ENCODE measurements at places on chromosomes 12 and 14.

DNA sequence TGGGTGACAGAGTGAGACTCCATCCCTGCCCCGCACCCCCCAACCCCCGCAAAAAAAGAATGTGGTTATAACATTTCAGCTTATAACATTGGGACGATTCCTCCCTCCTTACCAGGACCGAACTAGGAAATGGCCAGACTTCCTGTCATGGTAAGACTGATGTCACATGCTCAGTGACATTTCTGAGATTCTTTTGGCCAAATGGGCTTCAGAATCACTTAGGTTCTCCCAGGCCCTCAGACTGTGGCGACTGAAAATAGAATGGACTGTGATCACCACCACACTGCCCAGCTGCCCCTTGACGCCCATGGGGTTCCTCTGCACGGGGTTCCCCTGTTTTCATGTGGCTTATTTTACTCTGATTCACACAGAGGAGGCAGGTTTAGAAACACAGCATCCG lies 115.0 kb upstream of the EVL start:
- no peak for DNase-seq

DNA sequence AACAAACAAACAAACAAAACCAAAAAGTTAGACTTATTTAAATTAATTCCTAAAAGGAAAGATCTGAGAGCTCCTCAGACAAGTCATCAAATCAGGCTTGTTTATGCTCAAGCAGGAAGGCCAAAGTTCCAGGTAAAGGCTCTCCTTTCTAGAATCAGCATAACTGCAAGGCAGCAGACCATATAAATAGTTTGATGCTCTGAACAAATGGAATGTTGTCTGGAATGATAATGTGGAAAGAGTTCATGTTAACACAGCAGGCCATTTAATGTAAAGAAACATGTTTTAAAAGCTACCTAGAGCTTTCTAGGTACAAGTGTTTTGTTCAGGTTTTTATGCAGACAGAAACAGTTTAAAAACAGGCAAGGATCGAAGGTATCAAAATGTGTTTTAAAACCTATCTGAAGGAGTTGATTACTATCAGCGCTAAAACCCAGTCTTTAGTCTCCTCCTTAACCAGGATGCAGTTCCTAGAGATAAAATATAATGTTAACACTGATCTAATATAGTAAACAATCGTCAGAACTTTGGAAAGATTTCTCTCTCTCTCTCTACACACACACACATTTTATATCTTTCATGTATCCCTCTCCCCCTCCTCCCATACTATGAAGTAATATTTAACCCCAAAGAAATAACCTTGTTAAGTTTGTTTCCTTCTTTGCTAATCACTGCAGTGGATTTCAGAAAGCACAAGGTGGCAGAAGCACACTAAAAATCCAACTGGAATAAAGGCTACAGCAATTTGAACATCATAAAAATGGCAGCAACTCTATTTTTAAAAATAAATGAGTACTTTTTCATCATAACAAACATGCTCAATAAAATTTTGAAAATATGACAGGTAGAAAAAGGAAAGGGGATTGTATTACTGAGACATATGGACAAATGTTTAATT lies 135.5 kb downstream of the PAWR start:
- no peak for DNase-seq

DNA sequence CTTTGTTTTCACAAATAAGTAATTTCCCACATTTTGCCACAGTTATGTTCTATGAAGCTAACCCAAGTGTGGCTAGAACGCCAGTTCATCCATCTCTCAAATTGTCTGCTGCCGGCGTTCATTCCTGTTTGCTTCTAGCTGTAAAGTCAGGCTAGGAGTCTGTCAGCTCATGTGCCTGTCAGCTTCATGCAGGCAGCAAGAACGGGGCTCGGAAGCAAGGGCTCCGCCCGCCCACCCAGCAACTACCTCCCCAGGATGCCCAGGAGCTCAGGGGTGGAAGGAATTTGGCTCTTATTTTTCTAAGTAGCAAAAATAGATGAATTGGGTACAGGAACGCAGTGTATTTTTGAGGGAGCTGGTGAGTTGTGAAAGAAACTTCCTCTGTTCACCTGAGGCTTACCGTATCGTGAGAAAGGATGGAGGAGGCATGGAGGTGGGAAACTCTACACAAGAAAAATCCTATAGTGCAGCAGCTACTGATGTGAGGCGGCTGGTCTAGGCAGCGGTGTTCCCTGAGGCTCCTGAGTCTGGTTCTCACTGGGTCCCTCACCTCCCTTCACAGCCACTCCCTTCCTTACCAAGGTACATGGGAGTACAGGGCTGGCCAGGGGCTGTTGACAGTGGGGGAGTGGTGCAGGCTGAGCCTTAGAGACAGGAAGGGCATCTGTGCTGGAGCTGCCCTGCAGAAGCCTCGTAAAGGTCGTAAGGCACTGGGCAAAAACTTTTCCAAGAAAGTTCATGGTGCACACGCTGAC lies 54.5 kb upstream of the AMN start:
- no peak for DNase-seq

DNA sequence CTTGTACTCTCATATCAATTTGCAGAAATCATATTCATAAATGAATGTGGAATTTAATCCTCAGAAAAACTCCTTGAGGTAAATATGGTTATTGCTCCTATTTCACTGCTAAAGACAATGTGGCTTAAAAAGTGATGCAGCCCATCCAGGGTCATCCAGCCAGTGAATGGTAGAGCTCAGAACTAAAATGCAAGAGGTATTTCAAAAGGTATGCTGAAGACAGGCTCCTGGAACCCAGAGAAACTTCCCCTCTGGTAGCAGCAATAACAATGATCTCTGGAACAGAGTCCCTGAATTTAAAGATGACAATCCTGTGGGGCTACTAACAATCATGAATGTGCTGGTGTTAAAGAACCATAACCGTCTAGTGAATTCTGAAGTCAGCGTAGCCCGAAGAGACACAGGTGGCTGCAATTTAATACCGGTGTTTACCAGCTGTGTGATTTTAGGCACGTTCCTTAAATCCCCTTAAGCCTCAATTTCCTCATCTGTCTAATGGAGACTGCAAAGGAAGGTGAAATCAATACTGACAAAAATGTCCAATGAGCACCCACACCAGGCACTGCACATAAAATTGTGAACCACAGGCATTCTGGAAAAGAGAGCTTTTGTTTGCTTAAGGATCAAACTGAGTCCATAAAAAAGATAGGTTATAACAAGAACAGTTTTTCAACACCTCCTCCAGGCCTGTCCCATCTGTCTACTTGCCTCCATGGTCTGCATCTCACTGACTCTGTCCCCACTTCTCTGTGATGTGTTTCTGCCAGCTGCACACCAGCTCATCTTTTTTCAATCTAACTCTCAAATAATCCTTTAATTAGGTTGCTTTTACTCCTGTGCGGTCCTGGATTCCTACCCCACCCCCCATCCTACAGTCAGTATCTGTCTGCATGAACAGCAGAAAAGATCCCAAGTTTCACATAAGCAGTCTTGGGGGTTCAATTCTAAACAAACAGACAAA lies 10.5 kb downstream of the TM7SF3 start:
- peak; percentile 15 for DNase-seq

DNA sequence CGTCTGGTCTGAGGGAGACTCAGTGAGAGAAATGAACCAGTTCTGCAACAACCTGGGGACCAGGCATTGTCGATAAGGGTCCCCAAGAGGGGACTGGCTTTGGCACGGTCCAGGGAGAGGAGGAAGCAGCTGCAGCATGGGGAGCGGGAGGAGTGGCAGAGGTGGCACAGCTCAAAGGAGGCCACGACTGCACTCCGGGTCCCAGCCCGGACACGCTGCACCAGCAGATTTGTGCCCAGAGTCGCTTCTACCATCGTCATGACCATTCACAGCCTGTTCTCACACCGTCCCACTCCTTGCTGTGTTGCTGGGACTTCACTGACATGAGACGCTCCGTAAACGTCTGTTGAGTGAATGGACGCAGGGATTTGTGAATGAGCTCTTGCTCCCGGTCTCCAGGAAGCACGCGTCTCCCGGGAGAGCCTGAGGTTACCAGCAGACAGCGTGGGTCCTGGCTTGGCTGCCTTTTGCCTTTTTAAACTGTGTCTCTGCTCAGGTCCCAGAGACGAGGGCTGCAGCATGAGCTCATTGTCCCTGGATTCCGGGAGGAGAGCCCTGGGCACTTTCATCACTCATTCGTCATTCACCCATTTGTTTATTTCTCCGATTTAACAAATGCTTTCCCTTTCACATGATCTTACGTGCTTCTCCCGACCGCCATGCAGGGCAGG lies 137.0 kb downstream of the PIWIL1 start:
- no peak for DNase-seq

DNA sequence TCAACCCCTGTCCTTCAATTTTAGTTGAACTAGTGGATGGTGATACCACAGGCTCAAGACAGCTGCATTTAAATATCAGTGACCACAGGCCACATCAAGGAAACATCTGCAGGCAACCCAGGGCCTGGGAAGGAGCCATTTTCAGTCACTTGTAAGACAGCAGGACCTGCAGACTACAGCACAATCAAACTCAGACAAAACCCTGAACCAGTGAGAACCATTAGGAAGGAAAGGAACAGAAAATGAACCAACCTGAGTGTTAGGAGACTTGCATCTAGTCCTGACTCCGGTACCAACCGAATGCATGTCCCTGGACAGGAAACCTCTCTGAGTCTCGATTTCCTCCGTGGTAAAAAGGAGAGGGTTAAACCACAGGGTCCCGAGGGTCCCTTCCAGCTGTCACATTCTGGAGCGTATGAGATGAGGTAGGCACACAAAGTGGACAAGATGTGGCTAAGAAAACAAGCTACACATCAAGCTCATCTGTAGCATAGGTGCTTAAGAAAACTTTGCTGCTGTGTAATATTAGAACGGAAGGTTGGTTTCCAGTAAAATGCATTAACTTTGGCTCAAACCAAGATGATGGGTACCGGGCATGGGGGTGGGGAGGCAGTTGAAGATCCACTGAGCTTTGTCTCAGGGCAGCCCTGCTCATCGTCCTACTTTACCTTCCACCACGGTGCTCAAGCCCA lies 1.6 kb upstream of the CDKN1B start:
- DNase-seq = peak; percentile 61
